ENCODE measurements at places on chromosomes 1 and 21. TPM values are rescaled to one million over a fixed set of nuclear protein-coding genes. Genes with fewer than 3 reads are reported as not detected.

Gene CDK18
- total RNA-seq = 1.4 TPM

DNA sequence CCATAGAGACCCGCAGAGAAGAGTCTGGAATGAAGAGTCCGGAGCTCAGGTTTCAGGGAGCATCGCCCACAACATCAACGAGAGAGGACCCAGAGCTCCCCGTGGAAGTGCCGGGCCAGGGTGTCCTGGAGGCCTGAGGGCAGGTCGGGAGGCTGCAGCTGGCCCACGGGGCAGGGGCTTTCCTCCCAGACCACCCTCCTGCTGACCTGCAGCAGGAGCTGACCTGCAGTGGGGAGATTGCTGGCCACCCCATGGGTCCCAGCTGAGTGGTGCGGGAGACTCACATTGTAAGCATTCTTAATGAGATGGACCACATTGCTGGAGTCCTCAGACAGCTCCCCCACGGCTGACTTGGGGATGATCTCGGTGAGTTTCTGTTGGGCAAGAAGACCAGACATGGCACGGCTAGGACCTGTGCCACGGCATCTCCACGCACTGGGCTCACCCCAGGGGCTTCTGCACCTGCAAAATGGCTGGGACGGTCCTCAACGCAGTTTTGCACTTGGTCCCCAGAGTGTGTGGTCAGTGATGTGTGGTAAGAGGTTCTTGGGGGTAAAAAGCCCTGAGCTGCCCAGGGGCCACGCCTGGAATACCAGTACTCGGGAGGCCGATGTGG lies 21.3 kb upstream of the PTTG1IP start:
- no peak for DNase-seq

DNA sequence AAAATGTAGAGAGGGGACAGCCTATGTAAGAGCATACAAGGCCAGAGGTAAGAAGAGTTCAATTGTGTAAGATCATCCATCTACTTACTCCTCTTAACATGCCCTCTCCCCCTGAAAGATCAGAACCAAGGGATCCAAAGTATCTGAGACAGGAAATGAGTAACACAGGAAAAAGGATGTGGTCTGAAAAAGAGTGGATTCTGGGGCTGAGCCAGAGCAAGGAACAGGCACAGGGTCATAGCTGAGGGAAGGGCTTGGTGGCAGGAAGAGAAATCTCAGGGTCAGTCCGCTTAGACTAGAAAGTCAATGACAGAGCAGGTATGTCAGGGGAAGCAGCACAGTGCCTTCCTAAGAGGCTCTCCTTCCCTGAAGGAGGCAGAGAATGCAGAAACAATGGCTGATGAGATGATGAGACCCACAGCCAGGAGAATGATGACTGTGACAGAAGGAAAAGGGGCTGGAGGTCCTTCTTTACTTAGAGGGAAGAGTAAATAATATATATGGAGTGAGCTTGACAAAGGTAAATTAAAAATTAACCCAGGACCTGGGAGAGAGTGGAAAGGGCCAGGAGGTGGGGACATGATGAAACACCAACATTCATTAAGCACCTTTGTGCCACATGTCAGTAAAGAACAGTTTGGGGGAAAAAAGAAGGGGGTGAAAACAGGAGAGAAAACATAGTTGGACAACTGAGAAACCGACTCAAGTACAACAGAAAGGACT lies 26.2 kb upstream of the A3GALT2 start:
- no peak for DNase-seq

DNA sequence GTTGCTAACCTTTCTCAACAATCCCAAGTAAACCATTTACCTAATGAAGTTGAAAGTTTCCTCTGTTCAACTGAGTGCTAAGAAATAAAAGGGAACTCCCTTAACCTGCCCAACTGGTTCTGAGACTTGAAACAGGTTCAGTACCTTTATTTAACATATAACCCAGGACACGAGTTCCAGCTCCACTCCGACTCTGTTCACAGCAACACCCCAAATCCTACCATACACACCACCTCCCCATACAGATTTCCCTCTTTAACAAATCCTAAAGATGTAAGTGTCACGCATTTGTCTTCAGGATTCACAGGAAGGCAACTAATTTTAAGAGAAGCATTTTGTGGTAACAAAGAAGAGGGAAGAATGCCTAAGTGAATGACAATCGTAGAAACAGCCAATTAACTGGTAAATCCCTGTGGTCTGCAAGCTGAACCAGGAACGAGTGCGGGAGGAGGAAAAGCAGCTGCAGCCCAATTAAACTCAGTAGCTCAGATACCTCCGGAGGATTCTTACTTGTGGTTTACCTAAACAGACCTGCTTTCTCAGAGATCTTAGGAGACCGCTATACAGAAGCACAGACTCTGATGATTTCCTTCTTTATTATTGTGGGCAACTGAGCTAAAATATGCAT lies 134.5 kb upstream of the MAGI3 start:
- DNase-seq = no peak

Gene FMO4
- 1.8 TPM for total RNA-seq

DNA sequence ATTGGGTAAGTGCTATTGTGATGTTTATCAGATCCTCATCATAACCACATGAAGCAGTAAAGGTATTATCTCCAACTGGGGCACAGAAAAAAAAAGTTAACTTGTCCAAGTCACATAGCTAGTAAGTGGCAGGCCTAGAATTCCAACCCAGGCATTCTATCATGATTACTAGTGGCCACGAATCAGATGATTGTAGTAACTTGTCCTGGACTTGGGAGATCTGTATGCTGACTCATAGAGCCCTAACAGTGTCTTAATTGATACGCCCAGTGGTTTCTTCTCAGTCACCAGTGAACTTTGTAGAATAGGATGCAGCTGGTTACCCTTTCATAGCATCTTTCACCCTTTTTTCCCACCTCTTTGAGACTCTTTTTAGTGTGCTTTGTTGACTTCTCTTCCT lies 91.1 kb upstream of the UBE2U start:
- DNase-seq = no peak

Gene KCNC4
- 8.1 TPM for total RNA-seq

DNA sequence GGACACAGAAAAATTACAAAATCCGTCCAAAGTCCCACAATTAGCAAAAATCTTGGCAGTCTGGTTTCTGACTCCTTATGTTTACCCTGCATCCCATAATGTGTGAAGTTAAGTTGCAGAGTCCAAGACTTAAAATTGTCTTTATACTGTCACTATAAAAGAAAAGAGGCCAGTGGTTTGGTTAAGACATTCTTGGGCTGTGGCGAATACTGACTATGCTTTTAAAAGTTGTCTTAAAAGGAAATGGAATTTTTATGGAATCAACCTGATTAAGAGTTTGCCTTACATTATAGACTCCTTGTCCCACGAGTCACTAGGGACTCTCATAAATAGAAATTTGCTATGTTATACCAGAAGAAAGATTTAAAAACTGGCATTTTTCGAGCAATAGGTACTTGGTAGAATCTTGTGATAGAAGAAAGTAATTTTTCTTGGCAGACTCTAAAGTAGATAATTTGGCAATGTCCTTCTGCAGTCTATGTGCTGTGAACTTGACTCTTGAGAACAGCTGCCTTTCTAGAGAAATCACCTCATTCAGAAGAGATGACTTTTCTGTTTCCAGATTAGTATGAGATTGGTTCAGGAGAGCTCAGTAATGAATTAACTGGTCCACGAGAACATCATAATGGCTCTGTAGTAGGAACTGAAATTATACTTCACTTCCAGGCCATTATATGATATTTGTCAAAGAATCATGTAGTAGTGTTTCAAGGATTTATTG lies 31.8 kb downstream of the NTNG1 start:
- DNase-seq = no peak

DNA sequence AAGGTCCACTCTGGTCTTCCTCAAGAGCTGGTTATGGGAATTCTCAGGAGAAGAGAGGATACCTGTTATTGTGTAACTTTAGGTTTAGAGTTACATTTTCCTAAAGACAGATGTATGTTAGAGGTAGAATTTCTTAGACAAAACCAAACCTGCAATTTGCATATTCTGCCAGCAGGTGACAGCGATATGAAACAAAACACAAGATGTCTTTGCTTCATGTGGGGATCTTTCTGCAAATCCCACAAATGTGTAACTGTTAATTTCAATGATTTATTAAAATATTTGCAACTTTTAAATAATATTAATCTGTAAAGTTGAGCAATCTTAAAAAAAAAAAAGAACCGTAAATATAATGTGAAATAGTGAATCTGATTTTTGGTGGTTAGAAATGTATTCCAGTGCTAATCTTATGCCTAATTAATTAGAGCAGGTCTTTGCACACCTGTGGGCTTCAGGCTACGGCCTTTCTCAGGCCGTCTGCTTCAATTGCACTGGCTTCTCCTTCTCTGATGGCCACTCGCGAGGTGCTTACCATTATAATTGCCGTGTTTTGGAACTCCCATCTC lies 33.4 kb downstream of the FAM78B start:
- DNase-seq = no peak

Gene OLIG2
- not detected for total RNA-seq

DNA sequence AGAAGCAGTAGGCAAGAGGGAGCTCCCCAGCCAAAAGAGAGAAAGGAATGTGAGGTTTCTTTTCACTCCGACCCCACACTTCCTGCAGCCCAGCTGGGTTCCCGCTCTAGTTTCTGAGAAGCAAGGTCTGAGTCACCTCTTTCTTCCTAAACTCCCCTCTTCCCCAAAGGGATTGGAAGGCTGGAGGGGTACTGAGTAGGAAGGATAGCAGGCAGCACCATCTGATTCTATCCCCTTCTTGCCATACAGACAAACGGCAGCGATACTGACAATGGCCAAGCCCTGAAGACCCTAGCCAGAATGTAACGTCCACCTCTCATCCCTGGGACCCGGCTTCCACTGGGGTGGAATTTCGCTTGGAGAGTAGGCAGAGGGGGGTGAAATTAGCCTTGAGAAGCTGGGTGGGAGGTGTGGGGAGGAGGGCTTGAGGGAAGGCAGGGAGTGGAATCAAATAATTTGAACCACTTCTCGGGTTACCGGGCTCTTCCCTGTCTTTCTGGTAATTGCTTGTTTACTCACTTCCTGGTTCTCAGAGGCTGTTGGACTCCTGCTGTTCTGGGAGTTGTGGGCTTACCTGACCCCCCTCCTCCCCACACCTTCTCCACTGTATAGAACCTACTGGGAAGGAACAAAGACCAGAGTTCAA lies 13.2 kb downstream of the IER5 start:
- DNase-seq = no peak

DNA sequence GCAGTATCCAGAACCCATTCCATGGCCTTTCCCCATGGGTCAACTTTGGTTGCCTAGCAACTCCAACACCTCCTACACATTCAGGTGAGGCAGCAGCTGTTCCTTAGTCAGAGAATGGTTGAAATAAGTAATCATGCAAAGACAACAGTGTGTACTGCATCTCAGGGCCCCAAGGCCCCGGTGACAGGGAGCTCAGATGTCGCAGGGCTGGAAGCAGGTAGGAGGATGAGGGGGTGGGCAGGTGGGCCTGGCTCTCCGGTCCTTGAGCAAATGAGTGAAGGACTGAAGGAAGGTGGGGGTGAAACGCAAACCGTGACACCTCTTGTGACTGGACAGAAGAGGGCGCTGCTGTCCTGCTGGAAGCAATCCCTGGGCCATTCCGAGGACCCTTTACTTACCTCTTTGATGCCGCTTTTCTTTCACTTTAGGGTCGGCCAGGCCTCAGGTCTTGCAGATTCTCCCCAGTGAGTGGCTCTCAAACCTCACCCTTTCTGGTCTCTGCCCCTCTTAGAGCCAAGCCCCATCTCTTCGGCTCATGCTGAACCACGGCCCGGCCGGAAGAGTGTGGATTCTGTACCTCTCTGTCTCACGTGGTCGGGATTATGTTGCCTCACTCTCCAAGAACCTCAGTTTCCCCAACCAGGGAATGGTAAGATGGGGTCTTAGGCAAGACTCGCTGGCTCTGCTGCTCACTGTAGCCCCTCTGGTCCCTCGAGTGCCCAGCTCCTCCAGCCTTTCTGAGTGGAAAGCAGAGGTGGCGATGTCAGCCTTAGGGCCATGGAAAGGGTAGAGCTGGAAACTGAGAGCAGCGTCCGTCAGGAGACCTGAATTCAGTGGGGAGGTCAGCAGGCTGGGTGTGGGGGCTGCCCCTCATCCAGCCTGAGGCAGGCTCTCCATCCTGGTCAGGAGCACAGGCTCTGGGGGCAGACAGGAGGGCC lies 5.6 kb upstream of the KCNA10 start:
- DNase-seq = peak; percentile 62

DNA sequence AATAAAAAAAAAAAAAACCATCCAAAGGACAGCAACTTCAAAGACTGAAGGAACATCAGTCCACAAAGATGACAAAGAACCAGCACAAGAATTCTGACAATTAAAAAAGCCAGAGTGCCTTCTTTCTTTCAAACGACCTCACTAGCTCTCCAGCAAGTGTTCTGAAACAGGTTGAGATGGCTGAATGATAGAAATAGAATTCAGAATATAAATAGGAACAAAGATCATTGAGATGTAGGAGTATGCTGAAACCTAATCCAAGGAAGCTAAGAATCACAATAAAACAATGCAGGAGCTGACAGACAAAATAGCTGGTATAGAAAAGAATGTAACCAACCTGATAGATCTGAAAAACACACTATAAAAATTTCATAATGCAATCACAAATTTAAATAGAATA lies 218.2 kb downstream of the GIPC2 start:
- no peak for DNase-seq

DNA sequence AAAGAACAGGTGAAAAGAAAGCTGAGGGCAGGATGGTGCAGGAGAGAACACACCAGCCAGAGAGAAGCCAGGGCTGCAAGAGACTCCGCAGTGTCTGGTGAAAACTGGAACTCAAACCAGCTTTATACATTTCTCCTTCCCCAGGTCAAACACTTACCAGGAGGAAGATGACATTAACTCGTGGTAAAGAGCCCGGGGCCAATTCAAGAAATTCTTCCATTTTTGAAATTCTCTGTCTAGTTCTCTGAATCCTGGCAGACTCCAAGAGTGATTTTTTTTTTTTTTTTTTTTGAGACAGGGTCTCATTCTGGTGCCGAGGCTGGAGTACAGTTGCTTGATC lies 25.8 kb upstream of the SIPA1L2 start:
- no peak for DNase-seq

- DNase-seq = no peak
These were observed 395.5 kb downstream of the RPS6KC1 start for GRCh38 chr1:213446496-213446895.

DNA sequence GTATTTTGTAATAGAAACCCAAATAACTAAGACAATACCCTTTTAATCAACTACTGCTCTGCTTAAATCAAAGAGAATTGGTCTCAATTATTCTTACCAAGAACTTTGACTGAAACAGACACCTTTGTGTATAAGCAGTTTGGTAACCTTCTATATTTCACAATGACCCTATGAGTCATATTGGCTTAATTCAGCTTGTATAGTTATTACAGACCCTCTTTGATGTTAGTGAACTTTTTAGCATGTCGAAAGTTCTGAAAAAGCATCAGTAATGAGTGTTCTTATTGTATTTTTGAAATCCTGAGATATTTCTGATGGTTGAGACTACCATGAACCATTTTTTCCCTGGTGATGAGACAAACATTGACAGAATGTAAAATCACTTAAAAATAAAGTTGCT lies 43.3 kb upstream of the RABGAP1L start:
- DNase-seq = no peak

Measured in activated CD4-positive, alpha-beta memory T cell treated with anti-CD3 and anti-CD28 coated beads, Interleukin-2, amount 10 ng/mL, durations not matched to agents 7 days and 5 days (primary cell).